ENCODE measurements at places on chromosomes 13 and 19.
A peak's percentile ranks its signal among the peaks of the same experiment; 100 is the strongest.

- no peak for DNase-seq
These were observed 83.9 kb upstream of the OLFM4 start for GRCh38 chr13:52944697-52945096.

- DNase-seq: no peak
These were observed 19.1 kb downstream of the GPR183 start for GRCh38 chr13:99288089-99288488.

DNA sequence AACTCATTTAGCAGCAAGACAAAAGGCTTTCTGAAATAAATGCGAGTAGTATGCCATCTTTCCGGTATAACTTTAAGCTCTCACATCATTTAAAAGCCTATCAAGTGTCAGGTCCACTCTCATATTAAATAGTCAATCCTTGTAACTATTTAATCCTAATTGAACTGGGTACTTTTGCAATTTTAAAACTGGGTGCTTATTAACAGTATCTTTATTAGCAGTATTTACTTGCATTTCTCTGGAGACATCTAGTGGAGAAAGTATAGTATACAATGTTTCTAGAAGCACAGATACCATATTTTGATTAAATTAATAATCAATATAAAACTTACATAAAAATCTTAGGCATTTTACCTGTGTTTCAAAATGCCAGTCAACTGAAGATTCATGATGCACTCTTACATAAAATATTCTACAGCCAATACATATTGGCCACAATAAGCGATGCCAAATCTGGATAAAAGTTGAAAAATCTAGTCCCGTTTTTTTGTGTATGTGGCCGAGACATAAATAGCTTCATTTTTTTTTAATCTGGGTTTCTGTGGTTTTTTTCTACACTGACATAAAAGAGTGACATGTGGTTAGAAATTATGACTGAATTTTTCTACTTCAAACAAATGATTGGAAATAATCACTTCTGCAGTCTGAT is 4.3 kb upstream of the POSTN start:
- DNase-seq: peak; percentile 45

GRCh38 chr13:31805841-31806240 is 66.5 kb downstream of the RXFP2 start:
- no peak for DNase-seq

DNA sequence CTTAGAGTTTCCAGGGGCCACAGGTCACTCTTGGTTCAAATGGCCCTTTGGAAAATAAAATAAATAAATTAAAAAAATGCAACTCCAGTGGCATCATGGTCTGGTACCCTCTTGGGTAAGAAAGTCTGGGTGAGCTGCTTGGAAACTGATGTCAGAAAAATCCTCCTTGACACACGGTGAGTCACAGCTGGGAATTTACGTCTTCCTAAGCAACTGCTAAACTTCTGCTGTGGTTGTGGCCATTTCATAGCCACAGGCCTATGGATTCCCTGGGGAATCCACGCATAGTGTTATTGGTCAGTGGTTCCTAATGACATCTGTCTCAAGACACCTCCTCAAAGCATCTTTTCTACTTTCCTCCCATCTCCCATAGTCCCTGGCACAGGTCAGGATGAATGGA is 220.8 kb downstream of the COG6 start:
- DNase-seq: no peak

GRCh38 chr19:27962264-27962663 is 1250.7 kb downstream of the UQCRFS1 start:
- no peak for DNase-seq

GRCh38 chr19:38839816-38840582 is 8.4 kb upstream of the ECH1 start:
- DNase-seq: no peak

GRCh38 chr19:3135961-3136683 is at the start of gene GNA15:
TSS of gene GNA15 (plus strand) at chr19:3136033. CDS start at chr19:3136451, 418 bp downstream.
- DNase-seq: peak; percentile 72

GRCh38 chr13:93244141-93244917 is 17.7 kb downstream of the GPC6 start:
- peak; percentile 67 for DNase-seq

- no peak for DNase-seq
These were observed 172.8 kb downstream of the DNAJC15 start for GRCh38 chr13:43196086-43196621.

DNA sequence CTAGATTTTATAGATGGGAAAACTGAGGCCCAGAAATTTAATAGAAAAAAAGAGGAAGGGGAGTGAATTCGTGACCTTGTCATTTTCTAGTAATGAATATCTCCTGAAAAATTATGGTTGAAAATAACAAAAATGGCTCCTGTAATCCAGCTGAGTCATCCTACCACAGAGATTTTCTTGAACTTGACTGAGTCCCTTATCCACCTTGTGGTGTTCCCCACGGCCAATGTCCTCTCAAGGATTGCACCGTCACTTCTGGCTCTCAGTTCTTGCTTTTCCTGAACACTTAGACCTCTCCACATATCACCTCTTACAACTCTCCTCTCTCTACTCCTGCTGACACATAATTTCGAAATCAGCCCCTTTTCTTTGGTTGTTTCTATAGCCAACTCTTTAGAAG is 1.2 kb upstream of the KATNAL1 start:
- peak; percentile 77 for DNase-seq

- DNase-seq: no peak
These were observed 41.5 kb downstream of the KLF12 start for GRCh38 chr13:74092711-74093110.

DNA sequence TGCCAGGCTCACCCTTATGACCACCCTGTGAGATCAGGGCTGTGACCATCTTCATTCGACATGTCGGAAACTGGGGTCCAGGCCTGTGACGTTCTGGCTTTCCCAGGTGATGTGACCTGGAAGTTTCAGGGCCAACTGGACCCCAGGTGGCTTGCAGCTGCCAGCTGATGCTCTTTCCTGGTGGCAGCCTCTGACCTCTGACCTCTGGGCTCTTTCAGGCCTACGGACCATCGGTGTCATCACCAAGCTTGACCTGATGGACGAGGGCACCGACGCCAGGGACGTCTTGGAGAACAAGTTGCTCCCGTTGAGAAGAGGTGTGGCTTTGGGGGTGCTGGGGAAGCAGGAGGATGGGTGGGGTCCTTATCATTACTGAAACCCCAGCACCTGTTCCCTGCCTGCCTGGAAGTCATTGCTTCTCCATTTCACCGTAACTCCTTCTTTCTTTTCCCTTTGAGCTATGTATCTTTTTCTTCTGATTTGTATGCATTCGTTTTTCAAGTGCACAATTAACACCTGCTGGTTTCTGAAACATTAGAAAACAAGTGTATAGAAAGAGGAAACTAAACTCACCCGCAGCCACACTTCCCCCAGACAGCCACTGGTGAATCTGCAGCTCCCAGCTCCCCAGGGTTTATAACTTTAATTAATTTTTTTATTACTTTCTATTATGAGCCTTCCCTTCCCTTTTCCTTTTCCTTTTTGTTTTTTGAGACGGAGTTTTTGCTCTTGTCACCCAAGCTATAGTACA is 58.9 kb downstream of the TMED1 start:
- DNase-seq: no peak

GRCh38 chr13:32923725-32924124 is 92.5 kb upstream of the KL start:
- DNase-seq: no peak

- no peak for DNase-seq
These were observed 8.2 kb upstream of the ZNF507 start for GRCh38 chr19:32337084-32337808.

DNA sequence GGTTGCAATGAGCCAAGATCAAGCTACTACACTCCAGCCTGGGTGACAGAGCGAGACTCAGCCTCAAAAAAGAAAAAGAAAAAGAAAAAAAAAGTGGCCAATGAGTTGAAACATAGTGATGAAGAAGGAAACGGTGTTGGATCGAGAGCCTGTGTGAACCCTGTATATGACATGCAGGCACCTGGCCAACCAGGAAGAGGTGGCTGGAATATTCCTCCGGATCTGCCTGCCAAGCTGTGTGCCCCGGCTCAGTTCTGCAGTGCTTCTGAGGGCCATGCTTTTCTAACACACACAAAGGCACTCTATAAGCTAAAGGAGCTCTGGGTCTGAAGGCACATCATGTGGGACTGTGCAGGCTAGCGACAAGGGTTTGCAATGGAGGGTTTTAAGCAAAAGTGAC is 3.7 kb upstream of the ZNF444 start:
- DNase-seq: no peak

DNA sequence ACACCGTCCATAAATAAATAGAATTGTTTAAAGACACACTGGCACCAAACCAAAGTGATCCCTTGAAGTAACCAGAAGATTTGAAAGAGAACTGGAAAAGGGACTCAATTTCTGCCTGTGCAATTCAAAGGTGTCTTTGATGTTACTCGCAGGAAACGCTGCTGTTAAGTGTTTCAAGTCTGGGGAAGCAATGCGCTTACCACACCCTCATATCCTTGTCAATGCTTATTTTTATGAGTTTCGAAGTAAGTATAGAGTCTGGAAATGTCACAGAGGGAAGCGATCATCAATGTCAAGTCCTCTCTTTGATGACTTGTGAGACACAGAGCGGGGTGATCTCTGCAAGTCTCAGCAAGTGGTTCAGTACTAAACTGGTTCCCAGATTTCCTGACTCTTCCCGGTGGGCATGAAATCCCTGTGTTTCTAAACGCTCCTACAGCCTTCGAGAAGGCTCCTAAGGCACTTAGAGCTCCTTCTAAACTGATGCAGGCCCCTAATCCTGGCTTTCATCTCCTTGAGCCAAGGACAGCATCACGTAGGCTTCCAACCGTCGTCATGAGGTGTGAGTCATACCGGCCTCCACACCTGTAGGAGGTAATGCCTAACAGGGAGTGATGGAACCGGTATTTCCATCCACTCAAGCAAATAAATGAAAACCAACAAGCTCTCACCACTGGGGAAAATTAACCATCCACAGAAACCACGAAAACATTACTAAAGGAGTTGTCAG is 22.8 kb downstream of the SYDE1 start:
- DNase-seq: no peak

DNA sequence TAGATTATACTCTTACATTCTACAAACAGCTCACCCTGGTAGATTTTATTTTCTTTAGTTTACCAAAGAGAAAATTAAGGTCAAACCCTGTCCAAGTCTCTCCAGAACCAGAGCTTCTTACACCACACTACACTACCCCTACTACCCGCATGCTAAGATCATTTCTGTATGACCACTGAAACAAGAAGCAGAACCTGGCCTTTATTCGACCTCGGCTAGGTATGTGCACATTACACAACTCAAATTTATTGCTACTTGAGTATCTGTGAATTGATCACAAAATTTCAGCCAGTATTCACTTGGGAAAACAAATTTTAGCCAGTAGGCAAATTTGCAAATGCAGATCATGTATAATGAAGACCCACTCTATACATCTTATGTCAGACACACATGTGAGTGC is 2437.0 kb downstream of the PCDH9 start:
- no peak for DNase-seq

DNA sequence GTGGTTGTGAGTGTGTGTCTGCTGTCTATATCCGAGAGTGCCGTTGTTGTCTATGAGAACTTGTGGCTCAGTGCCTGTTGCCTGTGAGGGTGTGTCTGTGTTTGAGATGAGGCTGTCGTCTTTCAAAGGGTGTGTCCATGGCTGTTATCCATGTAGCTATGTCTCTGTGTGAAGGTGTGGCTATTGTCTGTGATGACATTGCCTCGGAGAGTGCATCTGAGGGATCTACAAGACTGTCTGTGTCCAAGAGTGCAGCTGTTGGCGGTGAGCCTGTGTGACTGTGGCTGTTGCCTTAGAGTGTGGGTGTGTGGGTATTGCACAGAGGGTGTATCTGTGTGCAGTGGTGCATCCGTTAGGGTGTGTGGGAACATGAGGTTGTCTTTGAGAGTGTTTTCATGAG is 4.9 kb downstream of the NUMBL start:
- DNase-seq: no peak

- no peak for DNase-seq
These were observed 18.5 kb upstream of the GPR18 start for GRCh38 chr13:99276706-99277105.

- DNase-seq: peak; percentile 24
These were observed at the start of gene TYROBP for GRCh38 chr19:35908010-35908441. TSS of gene TYROBP (minus strand) at chr19:35908295. CDS start at chr19:35908228, 67 bp downstream.

DNA sequence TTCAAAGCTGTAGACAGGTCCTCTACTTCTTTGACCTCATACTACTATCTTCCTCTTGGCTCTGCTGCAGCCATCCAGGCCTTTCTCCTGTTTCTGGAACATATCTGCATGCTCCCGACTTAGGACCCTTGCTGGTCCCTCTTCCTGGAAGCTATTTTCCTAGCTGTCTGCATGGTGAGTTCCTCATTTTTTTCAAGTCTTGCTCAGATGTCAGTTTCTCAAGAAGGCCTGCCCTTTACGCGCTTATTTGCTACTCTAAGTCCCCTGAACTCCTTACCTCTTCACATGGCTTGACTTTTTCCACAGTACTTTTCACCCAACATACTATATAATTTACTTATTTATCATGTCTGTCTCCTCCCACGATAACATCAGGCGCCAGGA is 31.4 kb downstream of the DNAJC3 start:
- DNase-seq: peak; percentile 58

DNA sequence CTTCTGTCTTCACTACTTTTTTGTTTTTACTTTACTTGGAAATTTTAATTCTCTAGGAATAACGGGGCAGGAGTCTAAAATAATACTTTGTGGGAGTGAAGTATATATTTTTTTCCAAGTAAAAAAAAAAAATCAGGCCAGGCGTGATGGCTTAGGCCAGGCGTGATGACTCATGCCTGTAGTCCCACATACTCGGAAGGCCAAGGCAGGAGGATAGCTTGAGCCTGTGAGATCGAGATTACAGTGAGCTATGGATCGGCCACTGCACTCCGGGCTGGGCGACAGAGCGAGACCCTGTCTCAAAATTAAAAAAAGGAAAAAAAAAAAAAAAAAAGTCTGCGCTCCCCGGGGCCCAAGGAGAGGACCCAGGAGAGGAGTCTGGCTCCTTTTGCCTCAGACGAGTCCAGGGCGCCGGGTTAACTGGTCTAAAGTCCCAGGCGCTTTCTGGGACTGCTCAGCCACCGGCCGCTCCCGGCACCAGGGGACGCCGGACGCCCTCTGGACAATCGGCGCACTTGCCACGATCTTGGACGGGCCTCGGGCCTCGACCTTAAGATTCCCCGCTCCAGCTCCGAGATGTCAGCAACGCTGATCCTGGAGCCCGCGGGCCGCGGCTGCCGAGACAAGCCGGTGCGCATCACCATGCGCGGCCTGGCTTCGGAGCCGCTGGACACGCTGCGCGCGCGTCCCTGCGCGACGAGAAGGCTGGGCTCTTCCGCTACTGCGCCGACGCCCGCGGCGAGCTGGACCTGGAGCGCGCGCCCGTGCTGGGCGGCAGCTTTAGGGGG is 2.7 kb upstream of the ZFP82 start:
- no peak for DNase-seq

GRCh38 chr19:17323300-17323963 is 11.2 kb downstream of the ANO8 start:
- DNase-seq: no peak

DNA sequence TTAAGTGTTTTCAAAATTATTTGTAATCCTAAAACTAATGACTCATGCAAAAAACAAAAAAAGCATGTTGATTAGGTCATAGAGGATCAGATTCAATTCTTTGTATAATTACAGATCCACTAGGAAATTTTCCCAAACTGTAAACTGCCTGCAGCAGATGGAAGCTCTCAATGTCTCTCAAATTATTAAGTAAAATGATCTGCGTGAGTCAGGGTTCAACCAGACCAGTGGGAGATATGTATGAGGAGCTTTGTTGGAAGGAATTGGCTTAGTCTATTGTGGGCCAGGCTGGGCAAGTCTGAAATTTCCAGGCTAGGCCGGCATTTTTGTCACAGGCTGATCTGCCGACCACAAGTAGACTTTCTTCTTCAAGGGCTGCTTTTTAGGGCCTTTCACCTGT is 14.4 kb upstream of the SACS start:
- no peak for DNase-seq

GRCh38 chr13:24381541-24382265 is 72.3 kb downstream of the C1QTNF9 start:
- DNase-seq: no peak

Data from OCI-M1 (cell line).